ENCODE measurements at places on chromosomes 4 and X.

- DNase-seq = no peak
Measured at GRCh38 chr4:114487101-114487500, 111.5 kb upstream of the UGT8 start.

GRCh38 chr4:99402765-99403164, 32.4 kb downstream of the ADH7 start:
- no peak for DNase-seq

GRCh38 chrX:70455366-70456202, 10.9 kb downstream of the DLG3 start:
- no peak for DNase-seq

DNA sequence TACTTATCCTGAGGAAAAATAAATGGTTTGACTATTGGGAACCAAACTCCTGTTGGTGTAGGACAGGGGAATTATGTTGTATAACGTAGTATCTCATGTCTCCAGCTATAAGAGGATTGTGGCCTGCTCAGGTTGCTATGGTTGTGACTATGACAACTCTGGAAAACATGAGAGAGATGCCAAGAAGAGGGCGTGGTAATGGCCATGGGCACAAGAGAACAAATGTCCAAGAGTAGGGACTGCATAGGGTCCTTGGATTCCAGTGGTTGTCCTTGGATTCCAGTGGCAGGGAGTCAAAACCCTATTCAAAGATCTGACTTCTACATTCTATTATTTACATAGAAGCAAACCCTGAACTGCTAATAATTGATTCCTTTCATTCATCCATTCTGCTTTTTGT, 6.8 kb upstream of the MOB1B start:
- no peak for DNase-seq

DNA sequence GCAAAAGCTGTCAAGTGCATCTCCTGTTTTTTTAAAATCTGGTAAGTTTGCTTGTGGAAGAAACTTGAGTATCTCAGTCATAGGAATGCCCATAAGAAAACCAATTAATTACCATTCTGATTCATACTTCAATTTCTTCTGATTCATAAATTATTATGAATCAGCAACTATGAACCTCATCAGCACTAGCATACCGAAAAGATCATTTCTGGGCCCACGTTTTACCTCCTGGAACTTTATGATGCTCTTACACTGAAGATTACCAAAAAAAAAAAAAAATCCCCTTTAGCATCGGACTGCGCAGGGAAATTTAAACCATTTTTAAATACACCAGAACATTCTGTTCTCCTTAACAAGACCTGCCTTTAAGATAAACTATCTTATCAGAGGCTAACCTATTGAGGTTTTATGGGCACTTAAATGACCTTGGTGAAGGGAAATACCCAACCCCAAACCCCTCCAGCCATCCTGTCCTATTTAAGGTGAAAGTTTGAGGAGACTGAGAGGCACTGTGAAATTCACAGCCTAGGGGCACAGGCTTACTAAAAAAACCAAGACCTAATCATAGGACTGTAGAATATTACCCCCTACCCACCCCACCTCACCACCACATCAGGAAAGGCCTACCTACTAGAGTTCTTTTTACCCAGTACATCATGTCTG, 38.2 kb upstream of the ABCG2 start:
- DNase-seq = no peak

GRCh38 chr4:112302320-112303274, 5.4 kb downstream of the ALPK1 start:
- no peak for DNase-seq
